ENCODE measurements at places on chromosomes 2 and 18. TPM values are rescaled to one million over a fixed set of nuclear protein-coding genes. Genes with fewer than 3 reads are reported as not detected.

DNA sequence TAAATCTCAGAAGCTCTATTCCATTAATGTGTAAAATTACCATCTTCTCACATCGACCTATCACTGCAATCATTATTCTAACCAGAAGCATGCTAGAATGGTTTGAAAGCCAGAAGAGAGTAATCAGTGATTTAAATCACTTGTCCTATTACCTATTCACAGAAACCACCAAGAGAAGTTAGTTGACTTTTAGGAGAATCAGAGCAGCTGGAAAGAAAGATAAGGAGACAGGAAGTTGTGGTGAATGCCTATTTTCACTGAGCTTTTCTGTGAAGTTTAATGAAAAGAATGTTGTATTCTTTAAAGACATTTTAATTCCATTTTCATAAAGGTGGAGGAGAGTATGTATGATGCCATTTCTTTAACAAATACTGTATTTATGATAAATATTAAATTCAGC, 352.6 kb upstream of the CRIM1 start:
- DNase-seq = no peak

DNA sequence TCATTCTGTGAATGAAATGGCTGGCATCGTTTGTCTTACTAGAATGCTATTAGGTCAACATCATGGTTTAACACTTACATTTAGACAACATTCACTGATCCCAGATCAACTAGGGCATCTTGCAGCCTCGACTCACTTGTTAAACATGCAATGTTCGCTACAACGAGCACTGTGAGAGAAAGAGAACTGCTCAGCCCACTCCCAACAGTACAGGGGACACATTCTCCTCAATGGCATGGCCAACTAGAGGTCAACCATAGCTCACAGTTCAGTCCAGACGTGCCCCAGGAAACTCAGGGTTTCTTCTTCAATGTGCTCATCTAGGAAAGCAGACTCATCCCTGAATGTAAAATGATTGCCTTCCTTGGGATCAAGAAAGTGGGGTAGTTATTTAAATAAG, 5.9 kb downstream of the WIPF1 start:
- DNase-seq = no peak

MLPH gene
- 50.7 TPM for total RNA-seq

ALK gene
- 0.37 TPM for total RNA-seq

GRCh38 chr2:95707837-95708236, 116.0 kb downstream of the TRIM43 start:
- DNase-seq = no peak

All from M059J (cell line).